ENCODE measurements at places on chromosomes 7 and 10.

DNA sequence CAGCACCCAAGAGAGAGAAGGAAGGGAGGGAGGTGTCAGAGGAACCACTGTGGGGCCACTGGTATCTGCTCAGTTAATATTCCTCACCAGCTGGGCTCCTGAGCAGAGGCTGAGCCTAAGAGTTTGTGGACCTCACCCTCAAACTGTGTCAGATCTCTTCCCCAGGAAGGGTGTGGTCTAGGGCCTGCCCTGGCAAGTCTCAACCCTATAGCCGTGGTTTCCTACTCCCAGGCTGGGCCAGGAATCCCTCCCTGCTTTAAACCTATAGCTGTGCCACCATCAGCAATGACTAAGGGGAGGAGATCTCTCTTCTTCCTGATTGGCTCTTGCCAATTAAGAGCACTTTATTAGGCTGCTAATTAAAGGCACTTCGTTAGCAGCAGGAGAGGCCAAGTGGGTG lies 29.9 kb downstream of the POLL start:
- peak; percentile 94 for DNase-seq

- no peak for DNase-seq
Observed at GRCh38 chr10:33655165-33655815, 320.8 kb upstream of the NRP1 start.

- no peak for DNase-seq
Observed at GRCh38 chr7:36802459-36803135, 78.3 kb upstream of the AOAH start.

DNA sequence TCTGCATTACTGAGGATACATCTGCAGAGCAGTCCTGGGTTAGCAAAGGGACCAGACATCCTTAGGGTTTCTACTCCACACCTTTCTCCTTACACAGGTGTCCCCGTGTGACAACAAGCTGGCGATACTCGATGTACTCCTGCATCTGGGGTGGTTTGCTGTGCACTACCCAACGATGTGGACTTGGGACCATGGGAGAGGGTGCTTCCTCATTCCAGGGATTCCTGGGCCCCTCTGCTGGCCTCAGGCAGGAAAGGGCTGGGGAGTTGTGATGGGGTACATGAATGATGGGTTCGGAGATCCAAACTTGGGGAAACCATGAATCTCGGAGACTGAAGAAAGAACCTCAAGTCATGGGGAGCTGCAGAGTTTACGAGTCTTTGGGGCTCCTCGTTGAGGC lies 179.6 kb upstream of the GALNT17 start:
- DNase-seq: no peak

GRCh38 chr10:28403090-28403489 lies 100.2 kb upstream of the MPP7 start:
- no peak for DNase-seq

- no peak for DNase-seq
Observed at GRCh38 chr10:5314840-5315239, 49.9 kb upstream of the UCN3 start.

GRCh38 chr10:118754229-118754555 lies 578 bp downstream of the CACUL1 start:
- DNase-seq: peak; percentile 41

- DNase-seq: no peak
Observed at GRCh38 chr10:1776127-1776662, 38.9 kb upstream of the ADARB2 start.

GRCh38 chr7:45053941-45054340 lies 34.8 kb downstream of the NACAD start:
- DNase-seq: no peak

GRCh38 chr7:88057655-88058054 lies 123.6 kb downstream of the ADAM22 start:
- no peak for DNase-seq

- DNase-seq: no peak
Observed at GRCh38 chr7:96526496-96526895, 183.2 kb downstream of the SEM1 start.

GRCh38 chr10:48604991-48605508 lies at the start of gene ARHGAP22:
TSS of gene ARHGAP22 (minus strand) at chr10:48605073. CDS start at chr10:48604796, 277 bp downstream.
- DNase-seq: peak; percentile 54

DNA sequence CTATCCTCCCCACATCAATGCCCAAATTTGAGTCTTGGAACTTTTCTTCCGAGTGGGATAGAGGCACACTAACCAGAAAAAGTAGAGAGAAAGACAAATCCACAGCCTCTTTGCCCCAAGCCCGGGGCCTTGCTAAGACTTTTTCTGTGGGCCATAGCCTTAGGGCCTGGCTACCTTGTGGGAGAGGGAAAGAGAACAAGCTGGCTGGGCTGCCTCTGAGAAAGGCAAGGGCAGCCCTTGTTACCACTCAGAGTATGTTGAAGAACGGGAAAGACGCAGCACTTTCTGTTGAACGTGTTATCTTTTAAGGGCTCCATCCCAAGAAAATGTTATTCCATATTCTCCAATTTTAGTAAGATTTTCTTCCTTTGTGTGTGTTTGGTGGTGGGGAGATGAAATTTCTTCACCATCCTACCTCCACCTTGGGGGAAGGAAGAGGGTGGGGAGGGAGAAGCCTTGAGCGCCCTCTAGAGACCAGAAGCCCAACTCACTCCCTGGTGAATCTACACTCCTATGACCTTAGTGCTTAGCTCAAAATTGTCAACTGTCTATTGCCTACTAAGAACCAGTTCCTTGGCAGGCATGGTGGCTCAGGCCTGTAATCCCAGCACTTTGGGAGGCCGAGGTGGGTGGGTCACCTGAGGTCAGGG lies 3.9 kb upstream of the NRF1 start:
- peak; percentile 68 for DNase-seq

- DNase-seq: peak; percentile 11
Observed at GRCh38 chr10:106712988-106713387, 451.5 kb downstream of the SORCS1 start.

DNA sequence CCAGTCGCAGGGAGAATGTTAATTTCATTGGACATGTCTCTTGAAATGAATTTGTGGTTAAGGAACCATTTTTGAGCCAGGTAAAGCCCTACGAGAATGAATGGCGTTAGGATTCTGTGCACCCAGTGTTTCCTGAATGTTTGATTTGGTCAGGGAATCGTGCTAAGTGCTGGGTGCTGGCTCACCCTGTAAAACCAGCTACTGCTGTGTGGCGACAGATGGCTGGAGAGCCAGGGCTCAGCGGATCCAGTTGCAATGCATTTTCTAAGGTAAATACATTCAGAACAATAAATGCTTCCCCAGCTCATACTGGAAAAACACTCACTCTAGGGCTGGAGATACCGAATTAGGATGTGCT lies 355.5 kb downstream of the GLRX3 start:
- no peak for DNase-seq

- DNase-seq: no peak
Observed at GRCh38 chr7:103116991-103117390, 31.9 kb downstream of the NAPEPLD start.

- no peak for DNase-seq
Observed at GRCh38 chr7:39265641-39266591, 288.2 kb downstream of the POU6F2 start.
